ENCODE measurements at places on chromosomes 5 and 9.

- no peak for DNase-seq
These were observed 34.4 kb upstream of the MRPS30 start for GRCh38 chr5:44774279-44774880.

DNA sequence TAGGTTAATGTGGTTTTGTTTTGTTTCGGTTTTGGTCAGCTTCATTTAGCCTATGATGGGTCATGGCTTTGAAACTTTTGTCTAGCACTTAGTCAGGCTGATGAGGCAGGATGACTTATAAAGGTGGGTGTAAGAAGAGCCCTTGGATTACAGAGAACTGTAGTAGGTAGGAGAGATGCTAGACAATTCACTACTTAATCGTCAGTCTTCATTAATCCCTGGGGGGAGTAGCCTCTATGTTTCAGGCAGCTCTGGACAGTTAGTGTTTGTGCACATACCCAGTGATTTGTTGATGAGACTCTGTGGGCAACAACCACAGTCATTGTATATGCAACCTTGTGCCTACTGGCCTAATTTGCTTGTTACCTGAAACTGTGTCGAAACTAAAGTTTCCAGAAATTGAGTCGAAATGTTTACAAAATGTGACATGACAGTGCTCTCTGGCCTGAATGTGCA lies 113.3 kb downstream of the MTREX start:
- DNase-seq, result peak; percentile 16

DNA sequence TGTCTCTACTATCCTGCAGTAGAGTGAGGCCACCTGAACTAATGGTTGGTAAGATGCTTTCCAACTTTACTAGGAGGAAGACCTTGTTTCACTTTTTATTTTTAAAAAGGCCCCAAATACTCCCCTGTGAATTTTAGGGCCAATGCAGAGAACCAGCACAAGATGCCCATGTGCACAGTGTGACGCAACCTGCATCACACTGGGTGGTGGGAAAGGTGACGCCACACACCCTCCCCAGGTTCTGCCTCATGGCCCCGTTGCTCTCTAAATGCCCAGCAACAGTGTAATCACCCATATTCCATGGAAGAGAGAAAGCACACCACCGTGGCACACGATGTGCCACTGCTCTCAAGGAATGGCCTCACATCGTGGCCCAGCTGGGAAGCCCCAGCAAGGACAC lies 6.4 kb downstream of the SURF4 start:
- DNase-seq, result no peak

- DNase-seq, result no peak
These were observed 23.9 kb upstream of the PPP1R2B start for GRCh38 chr5:156826150-156826549.

GRCh38 chr9:73031350-73031749 lies 78.5 kb upstream of the ALDH1A1 start:
- no peak for DNase-seq

- DNase-seq, result no peak
These were observed 23.6 kb downstream of the NAA35 start for GRCh38 chr9:85964526-85964925.

- DNase-seq, result no peak
These were observed 1.5 kb downstream of the CERT1 start for GRCh38 chr5:75509956-75510355.

DNA sequence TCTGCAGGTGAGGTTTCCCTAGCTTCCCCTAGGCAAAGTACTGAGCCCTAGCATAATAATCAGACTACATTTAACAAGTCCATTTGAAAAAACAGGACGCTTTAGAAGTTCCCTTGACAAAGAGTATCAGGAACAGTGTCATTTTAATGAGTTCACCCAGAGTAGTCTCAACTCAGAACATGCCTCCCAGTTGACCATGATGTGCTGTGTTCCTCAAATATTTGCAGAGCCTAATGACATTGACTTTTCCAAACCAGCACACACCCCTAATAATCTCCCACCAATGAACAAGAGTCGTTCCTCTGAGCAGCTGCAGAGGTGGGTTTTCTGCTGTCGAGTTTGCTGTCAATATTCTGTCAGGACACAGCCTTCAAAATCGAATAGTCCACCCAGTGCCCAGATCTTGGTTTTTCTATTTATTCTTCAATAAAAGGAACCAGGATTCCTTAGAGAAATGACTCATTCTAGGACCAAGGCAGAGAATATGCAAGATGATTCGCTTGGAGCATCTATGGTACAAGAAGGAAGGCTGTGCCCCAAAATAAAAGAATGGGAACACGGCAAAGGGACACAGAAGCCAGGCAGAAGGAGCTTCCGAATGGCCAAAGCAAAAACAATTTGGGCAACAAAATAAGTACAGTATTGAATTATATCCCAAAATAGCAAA lies 57.6 kb downstream of the OTULIN start:
- DNase-seq, result no peak

GRCh38 chr9:75541734-75542133 lies 348.7 kb upstream of the PCSK5 start:
- no peak for DNase-seq

GRCh38 chr5:17004441-17005106 lies 68.5 kb upstream of the MYO10 start:
- DNase-seq, result no peak

DNA sequence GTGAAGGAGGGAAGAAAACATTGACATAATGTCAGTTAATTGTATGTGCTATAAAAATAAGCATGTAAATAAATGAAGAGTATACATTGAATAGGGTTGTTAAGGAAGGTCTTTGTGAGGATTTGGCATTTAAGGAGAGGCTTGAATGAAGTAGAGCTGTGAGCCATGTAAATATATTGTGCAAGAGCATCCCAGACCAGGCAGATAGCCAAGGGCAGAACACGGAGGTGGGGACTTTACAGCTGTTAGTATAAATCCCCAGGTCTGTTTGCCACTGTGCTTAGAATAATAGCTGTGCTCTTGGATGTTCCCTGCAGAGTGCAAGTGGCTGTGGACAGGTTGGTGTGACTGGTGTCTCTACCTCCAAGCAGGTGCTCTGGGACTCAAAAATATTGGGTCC lies 211.7 kb downstream of the LRRC70 start:
- DNase-seq, result no peak

GRCh38 chr9:32877103-32877502 lies 93.8 kb downstream of the TMEM215 start:
- no peak for DNase-seq

DNA sequence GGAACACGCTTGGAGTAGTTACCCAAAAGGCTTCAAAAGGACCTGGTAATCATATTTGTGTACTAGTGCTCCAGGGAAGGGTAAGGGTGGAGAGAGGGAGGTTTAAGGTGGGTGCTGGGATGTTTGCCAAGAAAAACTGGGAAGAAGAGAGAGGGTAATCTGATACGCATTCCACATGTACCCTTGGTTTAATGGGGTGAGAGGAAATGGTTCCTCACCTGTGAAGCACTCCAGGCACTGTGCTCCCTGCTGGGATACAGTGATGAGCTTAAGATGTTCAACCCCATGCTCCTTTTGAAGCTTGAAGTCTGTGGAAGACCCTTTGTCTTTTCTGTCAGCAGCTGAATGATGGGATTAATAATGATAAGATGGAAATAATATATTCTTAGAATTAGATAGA lies 98.4 kb downstream of the COX7C start:
- DNase-seq, result no peak

GRCh38 chr5:111224561-111225345 lies 569 bp downstream of the CAMK4 start:
- peak; percentile 63 for DNase-seq

DNA sequence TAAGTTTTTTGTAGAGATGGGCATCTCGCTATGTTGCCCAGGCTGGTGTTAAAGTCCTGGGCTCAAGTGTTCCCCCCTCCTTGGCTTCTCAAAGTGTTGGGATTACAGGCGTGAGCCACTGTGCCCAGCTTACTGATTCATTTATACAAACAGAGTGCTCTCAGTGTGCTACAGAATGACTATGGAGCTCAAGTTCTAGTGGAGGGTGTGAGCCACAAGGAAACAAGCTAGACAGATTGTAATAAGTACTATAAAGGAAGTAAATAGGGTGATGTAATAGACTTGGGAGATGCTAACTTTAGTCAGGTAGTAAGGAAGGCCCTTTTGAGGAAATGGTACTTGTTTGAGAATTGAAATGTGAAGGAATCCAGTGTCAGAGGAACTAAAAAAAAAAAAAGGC lies 1.7 kb upstream of the TMEM267 start:
- DNase-seq, result no peak

DNA sequence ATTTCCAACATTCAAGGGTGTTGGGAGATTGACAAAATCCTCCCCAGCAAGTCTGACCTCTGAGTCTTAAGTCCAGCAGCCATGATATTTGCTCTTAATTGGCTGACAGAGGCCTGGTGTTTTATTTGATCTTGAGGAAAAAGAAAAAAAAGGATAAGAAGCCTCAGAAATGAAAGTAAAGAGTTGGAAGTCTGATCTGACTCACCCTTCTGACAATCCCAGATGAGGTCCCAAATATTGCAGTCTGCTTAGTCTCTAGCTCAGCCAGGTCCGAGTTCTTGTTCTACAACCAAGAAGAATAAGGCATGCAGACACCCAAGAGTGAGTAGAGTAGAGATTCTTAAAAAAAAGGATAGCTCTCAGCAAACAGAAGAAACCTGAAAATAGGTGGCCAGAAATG lies 632.5 kb upstream of the ST8SIA4 start:
- no peak for DNase-seq

DNA sequence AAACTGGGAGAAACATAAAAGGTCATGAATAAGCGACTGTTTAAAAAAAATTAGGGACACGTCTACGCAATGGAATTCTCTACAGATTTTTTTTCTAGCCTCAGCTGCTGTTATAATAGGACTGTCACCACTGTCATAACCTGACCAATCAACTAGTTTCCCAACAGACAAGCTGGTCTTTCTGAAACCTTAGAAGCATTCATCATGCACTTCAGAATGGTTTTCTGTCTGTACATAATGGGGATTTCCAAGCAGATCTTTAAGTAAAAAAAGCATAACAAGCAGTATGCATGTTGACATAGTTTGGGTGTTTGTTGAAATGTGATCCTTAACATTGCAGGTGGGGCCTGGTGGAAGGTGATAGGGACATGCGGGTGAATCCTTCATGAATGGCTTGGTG lies 58.3 kb upstream of the SEMA6A start:
- no peak for DNase-seq

GRCh38 chr5:322281-322941 lies 897 bp downstream of the AHRR start:
- peak; percentile 40 for DNase-seq

DNA sequence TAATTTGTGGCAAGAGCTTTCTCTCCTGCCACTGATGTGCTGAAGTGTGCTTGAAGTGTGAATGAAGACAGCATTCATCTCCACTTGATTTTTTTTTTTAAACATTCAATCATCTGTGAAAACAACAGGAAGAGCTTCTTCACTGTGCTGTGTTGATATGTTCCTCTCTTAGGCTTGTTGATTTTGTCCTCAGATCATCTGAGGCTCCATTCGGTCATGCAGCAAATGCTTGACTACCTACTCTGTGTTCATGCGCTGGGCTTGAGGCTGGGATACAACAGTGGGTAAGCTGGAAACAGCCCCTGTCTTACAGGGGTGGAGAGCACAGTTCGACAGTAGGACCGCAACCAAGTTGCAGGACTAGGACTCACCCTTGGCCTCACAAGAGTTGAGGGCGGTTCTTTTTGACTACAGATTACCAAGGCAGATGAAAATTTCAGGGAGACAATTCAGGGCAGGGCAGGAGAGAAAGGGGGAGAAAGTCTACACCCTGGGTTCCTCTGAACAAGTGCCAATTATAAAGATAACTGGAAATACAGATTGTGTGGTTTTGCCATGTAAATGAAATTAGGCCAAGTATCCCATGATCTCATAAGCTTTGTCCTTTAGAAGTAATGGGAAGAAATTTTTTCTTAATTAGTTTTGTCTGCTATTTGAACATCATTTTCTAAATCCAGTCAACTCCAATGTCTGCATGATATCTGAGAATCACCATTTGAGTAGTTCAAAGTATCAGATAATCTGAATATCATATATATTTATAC lies 31.0 kb upstream of the F2R start:
- DNase-seq, result no peak

GRCh38 chr5:16707168-16707868 lies 90.5 kb upstream of the RETREG1 start:
- DNase-seq, result no peak

DNA sequence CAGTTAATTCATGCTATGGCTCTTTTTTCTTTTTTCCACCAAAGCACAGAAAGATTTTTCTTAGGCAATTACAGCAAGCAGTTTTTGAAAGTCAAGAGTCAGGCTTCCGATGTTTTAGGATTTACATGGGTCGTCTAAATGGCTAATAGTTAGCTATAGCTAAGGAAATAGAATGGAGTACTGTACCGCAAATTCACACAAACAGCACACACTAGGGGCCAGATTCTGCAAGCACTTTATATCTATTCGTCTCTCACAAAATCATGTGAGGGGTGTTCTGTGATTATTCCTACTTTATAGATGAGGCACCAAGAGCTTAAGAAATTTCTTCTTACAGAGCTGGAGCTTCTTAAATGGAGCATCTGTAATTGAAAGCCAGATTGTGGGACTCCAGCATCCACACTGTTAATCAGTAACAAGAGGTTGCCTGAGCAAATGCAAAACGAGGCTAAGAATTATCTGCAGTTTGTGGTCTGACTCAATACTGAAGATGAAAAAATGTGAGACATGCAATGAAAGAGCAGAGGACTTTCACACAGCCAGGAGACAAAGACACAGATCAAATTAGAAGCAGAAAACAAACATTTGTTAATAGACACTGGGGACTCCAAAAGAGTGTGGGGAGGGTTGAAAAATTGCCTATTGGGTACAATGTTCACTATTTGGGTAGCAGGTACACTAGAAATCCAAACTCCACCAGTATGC lies 62.7 kb upstream of the CTXN3 start:
- DNase-seq, result no peak

DNA sequence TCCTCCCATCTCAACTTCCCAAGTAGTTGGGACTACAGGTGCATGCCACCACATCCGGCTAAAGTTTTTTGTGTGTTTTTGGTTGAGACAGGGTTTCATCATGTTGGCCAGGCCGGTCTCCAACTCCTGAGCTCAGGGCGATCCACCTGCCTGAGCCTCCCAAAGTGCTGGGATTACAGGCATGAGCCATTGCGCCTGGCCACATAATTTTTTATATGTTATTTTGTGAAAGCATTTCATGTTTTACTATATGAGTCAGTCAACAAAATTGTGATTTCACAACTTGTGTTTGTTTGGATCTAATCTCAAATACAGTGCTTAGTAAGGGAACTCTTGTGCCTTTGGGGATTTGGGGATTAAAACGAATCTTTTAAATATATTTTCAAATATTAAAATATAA lies 20.0 kb upstream of the FAM120AOS start:
- no peak for DNase-seq

DNA sequence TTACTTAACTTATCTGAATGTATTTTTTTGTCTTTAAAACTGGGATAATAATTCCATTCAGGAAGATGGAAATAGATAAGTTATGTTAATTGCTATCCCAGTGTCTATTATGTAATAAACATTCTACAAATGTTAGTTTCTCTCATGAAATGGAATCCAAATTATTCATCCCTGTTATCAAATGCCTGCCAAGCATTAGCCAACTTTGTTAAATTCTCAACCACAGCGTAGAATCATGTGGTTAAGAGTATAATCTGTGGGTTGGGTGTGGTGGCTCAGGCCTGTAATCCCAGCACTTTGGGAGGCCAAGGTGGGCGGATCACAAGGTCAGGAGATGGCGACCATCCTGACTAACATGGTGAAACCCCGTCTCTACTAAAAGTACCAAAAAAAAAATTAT lies 912.9 kb upstream of the SEMA6A start:
- no peak for DNase-seq
